ENCODE measurements at places on chromosomes 12 and 14. TPM values are rescaled to one million over a fixed set of nuclear protein-coding genes. Genes with fewer than 3 reads are reported as not detected.

DNA sequence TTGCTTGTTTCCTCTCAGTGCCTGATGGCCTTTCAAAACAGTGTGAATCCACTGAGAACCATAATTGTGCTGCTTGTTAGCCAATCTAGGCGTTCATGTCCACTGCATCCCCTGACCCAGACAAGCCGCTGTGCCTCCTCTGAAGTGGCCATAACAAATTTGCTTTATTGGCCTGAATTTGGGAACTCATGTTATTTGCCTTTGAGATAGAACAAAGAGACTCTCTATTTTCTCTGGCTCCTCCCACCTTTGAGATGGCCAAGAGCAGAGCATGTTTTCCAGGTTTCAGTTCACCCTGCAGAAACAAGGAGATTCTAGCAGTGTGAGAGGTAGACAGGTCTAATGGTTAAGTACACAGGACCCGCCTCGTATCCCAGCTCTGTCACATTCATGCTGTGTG, 723.9 kb downstream of the MED13L start:
- DNase-seq: no peak

The NEMF gene
- 132 TPM for total RNA-seq

DNA sequence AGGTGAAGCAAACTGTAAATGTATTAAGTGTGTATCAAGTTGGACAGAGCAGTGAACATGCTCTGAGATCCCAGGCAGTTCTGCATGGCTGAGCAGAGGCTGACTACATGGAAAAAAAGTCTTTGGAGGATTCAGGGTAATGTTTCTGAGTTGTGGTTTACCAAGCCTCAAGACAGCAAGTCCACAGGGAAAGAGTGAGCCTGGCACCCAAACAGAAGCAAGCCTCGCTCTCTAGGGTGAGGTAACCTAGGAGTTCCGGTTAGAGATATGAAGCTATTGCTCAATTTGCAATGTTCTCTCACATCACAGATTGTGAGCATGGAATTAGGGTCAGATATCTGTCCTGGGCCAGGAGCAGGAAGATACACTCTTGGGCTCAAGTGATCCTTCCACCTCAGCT, 158.6 kb downstream of the MON2 start:
- DNase-seq: no peak

DNA sequence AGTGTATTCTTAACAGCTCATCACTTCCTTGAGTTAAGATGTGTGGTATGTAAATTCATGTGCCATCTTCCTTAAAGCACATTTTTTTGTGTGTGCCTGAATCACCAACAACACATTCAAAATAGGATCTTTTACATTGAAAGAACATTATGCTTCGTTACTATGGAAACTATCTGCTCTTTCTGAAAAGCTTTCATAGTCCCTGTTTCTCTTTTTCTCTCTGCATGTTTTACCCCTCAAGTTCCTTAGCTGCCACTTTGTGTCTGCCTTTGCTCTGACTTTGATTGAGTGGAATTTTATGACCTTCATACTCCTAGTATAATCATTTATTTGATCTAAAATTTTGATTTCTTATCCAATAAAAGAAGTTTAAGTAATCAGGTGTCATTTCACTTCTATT, 880.3 kb upstream of the FOXG1 start:
- no peak for DNase-seq

GRCh38 chr12:66055837-66056319, 74.7 kb downstream of the LLPH start:
- no peak for DNase-seq

GRCh38 chr12:113239288-113239771, 18.1 kb downstream of the TPCN1 start:
- DNase-seq: no peak

Data from breast epithelium (tissue), 4 donors.